ENCODE measurements at places on chromosomes 12 and 14.

DNA sequence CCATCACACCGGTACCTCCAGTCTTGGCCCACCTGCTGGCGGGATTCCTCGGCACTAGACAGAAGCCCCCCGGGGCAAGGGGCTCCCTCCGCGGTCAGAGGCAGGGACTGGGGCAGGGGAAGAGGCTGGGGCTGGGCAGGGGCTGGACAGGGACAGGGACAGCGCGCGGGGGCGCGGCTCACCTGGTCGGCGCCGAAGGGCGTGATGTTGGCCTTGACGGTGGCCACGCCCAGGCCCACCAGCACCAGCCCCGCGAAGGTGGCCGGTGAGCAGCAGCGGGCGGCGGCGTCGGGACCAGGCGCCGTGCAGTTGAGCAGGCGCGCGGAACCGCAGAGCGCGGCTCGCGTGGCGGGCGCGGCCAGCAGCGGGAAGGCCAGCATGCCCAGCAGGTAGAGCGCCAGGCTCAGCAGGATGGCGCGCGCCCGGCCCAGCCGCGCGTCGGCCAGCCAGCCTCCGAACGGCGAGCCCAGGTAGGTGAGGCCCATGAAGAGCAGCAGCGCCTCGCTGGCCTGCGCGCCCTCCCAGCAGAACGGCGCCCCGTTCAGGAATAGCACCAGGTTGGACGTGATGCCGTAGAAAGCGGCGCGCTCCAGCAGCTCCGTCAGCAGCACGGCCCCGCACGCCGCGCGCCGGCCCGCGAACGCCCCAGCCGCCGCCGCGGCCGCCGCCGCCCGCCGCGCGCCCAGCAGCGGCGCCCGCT, 392 bp downstream of the SLC15A4 start:
- DNase-seq = peak; percentile 65

DNA sequence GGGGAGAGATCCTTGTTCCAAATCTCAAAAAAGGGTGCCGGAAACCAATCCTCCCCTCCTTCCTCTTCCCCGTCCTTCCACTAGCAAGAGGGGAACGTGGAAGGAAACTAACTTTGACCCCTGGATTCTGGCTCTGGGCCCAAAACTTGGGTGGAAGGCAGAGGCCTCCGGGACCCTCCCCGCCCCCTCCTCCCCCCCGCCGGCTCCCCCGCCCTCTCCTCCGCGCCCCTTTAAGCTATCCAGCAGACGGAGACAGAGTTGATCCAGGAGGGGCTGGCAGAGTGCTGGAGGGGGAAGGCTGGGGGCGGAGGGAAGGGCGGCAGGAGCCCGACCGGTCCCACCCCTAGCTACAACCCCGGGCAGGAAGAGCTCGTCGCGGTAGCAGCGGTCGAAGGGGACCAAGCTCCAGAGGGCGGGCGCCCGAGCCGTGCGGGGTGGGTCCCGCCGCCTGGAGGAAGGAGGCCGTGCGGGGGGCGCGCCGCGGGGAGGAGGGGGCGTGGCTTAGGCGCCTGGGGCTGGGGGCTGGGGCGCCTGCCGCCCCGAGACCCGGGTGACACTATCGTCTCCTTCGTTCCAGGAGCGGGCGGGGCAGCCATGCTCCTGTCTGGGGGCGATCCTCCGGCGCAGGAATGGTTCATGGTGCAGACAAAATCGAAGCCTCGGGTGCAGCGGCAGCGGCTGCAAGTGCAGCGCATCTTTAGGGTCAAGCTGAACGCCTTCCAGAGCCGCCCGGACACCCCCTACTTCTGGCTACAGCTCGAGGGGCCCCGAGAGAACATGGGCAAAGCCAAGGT, at the start of gene NYNRIN:
TSS of gene NYNRIN (plus strand) at position 351 of the 794 bp plus-strand sequence. CDS start at position 595, 244 bp downstream.
- DNase-seq = peak; percentile 52

DNA sequence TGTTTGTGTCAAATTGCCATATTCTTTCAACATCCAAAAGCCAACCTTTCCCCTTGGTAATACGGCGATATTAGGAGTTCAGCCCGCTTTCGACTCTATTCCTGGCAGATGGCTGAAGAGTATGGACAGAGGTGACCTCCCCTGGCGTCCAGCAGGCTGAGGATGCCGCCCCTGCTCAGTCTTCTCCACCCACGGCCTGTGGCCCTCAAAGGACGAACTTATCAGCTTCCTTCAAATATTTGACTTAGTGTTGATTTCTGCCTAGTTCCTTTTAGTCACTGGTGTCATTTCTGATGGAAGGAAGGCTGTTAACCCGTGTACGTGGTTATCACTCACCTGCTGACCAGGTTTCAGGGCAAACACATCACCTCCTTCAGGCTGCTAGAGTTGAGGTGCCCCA, 65.0 kb downstream of the TESC start:
- DNase-seq = no peak

- DNase-seq = no peak
Measured at GRCh38 chr12:52899338-52900035, 5.4 kb downstream of the KRT8 start.

DNA sequence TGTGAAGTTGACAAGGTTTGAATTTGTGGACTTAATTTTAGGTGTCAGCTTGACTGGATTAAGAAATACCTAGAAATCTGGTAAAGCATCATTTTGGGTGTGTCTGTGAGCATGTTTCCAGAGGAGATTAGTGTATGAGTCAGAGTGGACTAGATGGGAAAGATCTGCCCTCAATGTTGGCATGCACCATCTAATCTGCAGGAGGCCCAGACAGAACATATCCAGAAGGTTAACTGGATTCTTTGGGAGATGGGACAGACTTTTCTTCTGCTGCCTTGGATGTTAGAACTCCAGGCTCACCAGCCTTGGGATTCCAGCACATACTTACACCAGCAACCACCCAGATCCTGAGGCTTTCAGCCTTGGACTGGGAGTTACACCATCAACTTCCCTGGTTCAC, 14.1 kb downstream of the SGPP1 start:
- no peak for DNase-seq

- no peak for DNase-seq
Measured at GRCh38 chr12:127588249-127588648, 678.7 kb upstream of the TMEM132C start.

DNA sequence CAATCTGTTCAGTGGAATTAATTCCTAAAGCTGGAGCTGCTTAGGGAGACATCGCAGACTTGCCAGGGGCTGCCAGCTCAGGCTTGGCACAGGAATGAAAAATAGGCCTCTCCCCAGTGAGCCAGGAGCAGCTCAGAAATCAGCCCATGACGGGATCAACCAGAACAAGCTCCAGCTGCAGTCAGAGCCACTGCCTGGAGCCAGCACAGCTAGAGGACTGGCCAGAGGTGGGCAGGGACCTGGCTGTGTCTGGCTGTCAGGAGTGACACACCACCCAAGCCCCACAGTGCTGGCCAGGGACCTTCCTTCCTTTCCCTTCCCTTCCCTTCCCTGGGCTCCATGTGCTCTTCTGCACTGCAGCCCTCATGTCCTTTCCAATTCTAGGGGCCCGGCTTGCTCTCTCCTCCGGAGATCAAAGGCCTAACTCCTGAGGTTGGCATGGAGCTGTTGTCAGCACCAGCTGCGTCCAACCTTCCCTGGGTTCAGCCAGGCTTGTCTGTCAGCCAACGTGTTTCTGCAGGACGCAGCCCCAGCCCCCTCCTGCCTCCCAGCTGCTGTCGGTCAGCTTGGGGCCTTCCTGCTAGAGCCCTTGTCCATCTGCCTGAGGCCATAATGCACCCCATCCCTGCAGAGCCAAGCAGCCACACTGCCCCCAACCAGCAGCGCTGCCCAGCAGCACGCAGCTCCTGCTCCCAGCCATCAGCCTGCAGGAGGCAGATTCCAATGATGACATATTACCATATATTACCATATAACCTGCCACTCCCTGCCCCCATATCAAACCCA, 149.3 kb downstream of the CALM1 start:
- no peak for DNase-seq

Data from right lobe of liver (tissue), 6 donors.